Activated T-cell treated with anti-CD3 and anti-CD28 coated beads, Interleukin-2, amount 50 U/mL, for 4 hours (primary cell): ENCODE measurements at places on chromosomes 5 and 9.

GRCh38 chr5:73564675-73565074, 764 bp downstream of the ANKRA2 start:
- DNase-seq: no peak

DNA sequence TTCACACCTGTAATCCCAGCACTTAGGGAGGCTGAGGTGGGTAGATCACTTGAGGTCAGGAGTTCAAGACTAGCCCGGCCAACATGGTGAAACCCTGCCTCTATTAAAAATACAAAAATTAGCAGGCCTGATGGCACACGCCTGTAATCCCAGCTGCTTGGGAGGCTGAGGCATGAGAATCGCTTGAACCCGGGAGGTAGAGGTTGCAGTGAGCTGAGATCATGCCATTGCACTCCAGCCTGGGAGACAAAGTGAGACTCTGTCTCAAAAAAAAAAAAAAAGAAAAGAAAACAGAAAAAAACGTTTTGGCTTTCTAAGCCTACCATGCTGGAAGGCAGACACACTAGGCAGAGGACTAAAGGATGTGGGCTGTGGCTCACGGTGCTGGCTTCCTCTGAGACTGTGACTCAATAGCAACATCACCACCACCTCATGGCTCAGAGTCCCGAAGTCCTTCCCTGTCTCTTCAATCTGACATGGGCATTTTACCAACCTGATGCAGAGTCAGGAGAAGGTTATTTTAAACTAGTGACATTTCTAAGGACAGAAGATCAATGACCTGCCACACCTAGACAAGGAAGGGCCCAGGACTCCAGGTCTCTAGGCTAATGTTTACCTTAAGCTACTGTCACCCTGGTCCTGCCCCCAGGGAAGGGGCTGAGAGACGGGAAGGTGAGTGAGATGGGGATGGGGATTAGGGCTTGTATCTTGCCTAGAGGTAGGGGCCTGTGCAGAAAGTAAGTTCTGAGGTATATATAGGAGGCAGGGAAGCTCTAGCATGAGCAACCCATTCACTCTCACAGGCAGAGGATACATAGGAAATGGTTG, 3.7 kb downstream of the ECSCR start:
- DNase-seq: peak; percentile 71

- DNase-seq: no peak
Measured at GRCh38 chr5:35012796-35013195, 35.0 kb downstream of the AGXT2 start.

- no peak for DNase-seq
Measured at GRCh38 chr9:71987471-71988371, 72.7 kb downstream of the C9orf57 start.

GRCh38 chr5:53397845-53398244, 82.6 kb upstream of the FST start:
- DNase-seq: no peak

DNA sequence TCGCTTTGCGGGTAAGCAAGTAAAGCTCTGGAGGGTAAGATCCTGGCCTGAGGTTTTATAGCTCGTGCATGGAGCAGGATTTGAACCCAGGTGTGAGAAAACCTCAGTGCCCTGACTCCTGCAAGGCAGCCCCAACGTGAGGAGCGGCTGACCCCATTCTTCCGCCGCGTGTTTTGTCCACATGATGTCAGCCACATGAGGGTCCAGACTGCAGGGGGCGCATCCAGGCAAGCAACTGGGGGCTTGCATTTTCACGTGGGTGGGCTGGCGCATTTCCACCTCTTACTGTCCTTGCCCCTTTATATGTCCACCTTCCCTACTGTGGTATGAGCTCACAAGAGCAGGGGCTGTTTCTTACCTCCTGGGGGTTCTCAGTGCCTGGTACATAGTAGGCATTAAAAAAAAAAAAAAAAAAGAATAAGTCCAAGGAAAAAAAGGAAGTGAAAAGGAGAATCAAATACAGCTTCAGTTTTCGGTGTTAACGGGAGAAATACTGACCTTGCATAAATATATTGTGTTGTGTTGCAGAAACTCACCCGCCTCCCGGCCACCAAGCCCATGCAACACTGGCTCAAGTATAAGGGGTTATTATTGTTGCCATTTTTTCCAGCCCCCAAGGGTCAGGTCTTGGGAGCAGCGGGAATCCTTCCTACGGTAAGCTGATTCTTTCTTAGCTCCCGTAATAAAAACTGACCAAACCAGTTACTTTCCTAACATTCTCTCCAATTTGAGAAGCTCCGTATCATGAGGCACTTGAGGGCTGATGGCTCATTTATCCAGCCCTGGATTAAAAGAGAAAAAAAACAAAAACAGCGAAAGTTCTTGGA, 15.0 kb downstream of the TLX3 start:
- no peak for DNase-seq

- no peak for DNase-seq
Measured at GRCh38 chr5:9834871-9835770, 205.0 kb upstream of the TAS2R1 start.

DNA sequence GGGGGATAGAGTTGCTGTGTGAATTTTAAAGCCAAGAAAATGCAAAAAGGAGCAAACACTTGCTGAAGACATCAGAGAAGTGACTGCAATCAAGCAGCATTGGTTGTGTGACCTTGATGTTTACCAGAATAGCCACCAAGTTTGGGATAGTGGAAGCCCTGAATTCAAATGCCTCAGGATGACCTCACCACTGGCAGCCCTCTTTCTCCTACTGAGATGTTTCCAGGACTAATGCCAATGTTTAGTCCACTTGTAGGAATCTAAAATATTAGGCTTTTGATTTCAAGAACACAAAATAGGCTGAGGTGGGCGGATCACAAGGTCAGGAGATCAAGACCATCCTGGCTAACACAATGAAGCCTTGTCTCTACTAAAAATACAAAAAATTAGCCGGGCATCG, 112.2 kb upstream of the NUDT12 start:
- DNase-seq: no peak

DNA sequence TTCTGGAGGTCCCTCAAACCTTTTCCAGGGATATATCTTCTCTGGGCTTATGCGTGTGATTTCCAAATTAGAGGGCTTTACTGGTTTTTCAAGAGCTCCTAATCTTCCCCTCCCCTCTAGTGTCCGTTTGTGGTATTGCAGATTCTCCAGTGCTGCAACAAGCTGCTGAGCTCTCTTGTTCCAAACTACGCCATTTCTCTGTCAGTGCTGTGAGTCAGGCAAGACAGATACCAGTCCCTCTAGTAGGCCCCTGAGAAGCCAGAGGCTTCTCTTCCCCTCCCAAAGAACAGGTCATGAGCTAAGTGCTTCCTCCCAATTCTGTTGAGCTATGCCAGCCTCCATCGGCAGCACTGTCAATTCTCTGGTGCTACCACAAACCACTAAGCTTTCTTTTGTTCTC, 149.5 kb downstream of the FANCC start:
- DNase-seq: peak; percentile 31

- no peak for DNase-seq
Measured at GRCh38 chr5:43553381-43553780, 3.5 kb downstream of the PAIP1 start.

- DNase-seq: no peak
Measured at GRCh38 chr9:136531186-136531903, 14.5 kb downstream of the NOTCH1 start.

DNA sequence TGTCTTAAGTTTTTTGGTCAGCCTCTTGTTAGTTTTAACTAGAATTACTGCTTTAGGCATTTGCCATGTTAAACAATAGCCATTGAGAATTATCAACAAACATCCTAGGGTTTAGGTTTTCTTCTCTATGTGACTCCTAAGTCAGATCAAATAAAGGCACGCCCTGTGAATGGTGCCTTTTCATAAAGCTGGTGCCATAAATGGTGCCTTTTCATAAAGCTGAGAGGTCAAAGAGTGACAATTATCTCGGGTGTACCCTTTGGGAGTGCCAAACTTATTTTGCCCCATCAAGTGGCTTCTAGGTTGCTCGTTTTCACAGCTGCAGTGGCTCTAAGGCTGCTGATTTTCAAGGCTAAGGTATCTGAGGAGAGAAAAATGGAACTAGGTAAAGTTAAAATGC, 391.6 kb downstream of the DMRTA1 start:
- DNase-seq: no peak

GRCh38 chr9:14652729-14653377, 40.4 kb downstream of the ZDHHC21 start:
- DNase-seq: no peak

GRCh38 chr9:122016744-122017143, 76.4 kb downstream of the TTLL11 start:
- no peak for DNase-seq

- no peak for DNase-seq
Measured at GRCh38 chr5:142779163-142779840, 9.1 kb downstream of the ARHGAP26 start.

DNA sequence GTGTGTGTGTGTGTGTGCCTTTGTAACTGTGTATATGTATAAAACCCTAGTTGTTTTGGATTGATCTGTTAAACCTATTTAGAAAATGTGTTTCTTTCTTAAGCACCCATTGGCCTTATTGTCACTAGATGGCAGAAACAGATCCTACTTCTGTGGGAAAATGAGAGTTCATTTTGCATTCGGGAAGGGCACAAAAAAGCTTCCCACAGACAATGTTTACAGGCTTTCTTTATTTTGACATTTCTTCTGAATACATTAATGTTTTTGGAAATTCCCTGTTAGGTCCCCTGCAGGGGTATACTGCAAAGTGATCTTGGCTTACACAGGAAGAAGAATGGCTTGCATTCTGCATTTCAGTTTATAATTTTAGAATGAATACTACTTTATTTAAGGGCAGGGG, 481.8 kb upstream of the ARRDC3 start:
- no peak for DNase-seq

DNA sequence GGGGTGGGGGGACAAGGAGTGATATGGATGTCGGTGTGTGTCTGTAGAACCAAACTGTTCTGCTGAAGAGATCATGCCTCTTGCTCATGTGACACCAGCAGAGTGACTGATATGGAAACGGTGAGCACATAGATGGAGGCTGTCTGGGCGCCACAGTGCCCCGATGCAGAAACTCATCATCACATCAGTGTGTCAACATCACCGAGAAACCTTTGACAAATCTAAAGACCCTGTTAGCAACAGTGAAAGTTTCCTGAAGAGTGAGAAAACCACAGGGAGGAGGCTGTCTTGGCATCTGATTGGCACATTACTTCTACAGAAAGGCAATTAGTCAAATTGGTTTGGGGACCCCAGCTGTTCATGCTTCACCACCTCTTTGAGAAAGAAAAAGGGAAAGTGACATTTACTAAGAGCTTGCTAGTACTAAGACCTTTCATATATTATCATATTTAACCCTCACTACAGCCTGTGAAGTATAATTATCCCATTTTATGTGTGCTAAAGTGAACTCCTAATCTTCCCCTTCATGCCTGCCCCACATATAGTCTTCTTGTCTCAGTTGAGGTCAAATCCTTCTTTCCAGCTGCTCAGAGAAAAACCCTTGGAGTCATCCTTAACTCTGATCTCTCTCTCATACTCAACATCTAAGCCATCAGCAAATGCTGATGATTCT, 25.6 kb downstream of the CSF2 start:
- DNase-seq: peak; percentile 55

- no peak for DNase-seq
Measured at GRCh38 chr5:129661366-129662035, 86.4 kb upstream of the MINAR2 start.

GRCh38 chr9:36817160-36817834, 216.8 kb downstream of the PAX5 start:
- no peak for DNase-seq

DNA sequence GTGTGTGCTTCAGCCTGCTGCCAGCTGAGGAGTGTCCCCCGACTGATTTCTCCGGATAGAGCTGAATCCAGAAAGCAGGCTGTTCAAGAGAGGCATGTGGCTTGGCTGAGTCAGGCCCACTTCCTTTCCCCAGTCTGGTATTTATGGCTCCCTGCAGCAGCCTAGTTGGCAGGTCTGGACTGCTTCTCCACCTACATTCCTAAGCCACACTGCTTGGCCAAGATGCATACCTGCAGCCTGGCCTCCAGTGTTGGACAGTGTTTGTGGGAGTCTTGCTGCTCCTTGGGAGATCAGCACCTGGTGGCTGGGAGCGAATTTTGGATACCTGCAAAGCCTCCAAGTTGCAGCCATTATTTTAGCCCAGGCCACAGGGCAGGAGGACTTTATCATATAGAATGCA, 670.8 kb downstream of the ACTL7B start:
- no peak for DNase-seq

GRCh38 chr5:156971415-156971814, 8.4 kb upstream of the TIMD4 start:
- DNase-seq: no peak

DNA sequence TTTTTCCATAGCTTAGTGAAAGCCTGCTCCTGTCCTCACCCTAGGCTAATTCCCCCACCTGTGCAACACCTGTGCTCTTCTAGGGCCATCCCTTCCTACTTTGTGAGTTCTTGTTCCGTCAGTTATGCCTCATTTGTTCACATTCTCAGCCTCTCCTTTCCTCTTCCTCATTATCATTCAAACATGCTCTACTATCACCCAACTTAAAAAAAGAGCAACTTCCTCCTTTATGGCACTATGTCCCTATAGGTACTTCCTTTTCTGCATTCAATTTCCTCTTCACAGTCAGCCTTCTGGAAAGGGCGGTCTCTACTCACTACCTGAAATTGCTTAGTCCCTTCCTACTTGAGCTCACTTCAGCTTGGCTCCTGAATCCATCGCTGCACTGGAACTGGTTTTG, 111.8 kb upstream of the LHFPL2 start:
- no peak for DNase-seq

- DNase-seq: no peak
Measured at GRCh38 chr5:16853518-16853917, 82.6 kb downstream of the MYO10 start.

DNA sequence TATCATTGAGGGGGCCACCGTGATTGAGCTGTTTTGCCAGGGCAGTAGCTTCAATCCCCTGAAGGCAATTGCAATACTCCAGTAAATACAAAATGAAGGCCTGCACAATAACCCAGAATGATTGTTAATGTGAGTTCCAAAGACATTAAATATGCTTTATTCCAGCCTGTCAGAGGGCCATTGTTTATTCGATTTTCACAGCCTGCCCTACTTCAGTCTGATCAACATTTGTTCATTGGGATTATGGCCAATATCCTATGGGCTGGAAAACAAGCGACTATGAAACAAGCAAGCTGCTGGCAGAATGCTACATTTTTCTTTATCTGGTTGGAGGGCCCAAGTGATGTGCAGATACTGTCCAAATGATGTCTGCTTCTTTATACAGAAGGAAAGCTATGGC, 543.1 kb downstream of the TLE1 start:
- DNase-seq: no peak

- DNase-seq: no peak
Measured at GRCh38 chr9:133558191-133559126, 24.0 kb downstream of the ADAMTSL2 start.

DNA sequence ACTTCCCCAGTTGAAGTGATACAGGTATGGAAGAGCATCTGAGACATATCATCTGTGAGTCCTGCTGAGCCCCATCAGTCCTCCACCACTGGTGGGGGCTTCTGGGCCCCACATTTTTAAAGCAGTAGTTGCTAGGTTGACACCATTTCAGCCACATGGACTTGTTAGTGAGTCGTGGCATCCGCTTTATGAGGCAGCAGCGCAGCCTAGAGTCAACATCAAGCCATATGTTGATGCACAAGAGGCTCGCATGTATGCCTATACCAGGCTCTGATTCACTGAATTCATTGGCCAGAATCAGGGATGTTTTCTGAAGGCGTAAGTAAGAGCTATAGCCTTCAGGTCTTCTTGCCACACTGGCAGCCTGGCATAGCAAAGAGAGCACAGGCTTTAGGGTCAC, 26.8 kb downstream of the ZNF346 start:
- no peak for DNase-seq

- no peak for DNase-seq
Measured at GRCh38 chr5:4222147-4222546, 626.5 kb downstream of the IRX1 start.
